ENCODE measurements at places on chromosomes 16 and 17.

- DNase-seq = no peak
Measured at GRCh38 chr16:79286646-79287423, 313.7 kb downstream of the MAF start.

- DNase-seq = no peak
Measured at GRCh38 chr16:86035906-86036305, 136.9 kb downstream of the IRF8 start.

DNA sequence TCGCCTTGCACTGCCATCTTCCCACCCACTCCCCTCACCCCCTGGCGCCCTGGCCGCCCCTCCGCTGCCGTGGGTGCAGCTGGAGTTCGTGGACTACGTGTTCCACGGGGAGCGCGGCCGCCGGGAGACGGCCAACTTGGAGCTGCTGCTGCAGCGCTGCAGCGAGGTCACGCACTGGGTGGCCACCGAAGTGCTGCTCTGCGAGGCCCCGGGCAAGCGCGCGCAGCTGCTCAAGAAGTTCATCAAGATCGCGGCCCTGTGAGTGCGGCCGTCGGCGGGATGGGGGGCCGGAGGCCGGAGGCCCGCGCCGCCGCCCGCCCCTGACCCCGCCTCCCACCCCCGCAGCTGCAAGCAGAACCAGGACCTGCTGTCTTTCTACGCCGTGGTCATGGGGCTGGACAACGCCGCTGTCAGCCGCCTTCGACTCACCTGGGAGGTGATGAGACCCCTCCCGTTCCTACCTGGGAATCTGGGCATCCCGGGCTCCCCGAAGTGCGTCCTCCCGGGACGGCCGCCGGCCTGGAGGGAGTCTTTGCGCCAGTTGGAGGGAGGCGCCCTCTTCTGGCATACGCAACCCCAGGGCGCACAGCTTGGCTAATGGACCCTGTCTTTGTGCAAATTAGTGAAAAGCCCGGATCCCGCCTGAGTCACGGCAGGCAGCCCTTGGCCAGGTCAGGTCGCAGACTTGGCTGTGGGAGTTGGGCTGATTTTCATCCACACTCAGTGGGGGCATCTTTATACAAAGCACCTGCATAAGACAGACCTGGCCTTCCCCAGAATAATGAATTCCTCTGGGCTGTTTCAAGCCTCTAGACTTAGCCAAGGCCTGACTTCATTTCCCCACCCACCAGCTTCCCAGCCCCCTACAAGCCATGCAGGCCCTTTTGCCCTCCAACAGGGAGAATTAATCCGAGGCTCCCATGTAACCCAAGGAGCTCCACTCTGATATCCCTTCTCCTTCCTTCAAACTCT is 14.3 kb downstream of the RAPGEFL1 start:
- peak; percentile 91 for DNase-seq

DNA sequence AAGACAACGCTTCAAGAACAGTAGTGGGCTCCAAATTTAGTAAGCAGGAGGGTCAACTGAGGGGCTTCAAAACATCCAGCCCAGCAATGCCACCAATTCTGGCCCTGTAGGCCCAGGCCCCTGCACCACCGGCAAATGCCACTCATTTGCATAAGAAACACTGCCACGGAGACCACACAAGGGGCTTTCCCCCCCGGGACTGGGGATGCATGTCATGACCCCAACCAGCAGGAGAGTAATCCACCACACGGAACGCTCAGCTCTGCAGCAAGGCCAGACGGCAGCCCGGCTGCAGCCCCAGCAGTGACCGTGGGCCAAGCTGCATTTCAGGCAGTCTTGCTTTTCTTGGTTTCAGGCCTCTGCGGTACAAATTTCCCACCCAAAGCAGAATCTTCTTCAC is 14.1 kb downstream of the TMEM11 start:
- DNase-seq = no peak

GRCh38 chr16:3656491-3657468 is 2.3 kb downstream of the DNASE1 start:
- DNase-seq = no peak

- DNase-seq = no peak
Measured at GRCh38 chr16:88922114-88922825, 54.7 kb downstream of the CBFA2T3 start.

DNA sequence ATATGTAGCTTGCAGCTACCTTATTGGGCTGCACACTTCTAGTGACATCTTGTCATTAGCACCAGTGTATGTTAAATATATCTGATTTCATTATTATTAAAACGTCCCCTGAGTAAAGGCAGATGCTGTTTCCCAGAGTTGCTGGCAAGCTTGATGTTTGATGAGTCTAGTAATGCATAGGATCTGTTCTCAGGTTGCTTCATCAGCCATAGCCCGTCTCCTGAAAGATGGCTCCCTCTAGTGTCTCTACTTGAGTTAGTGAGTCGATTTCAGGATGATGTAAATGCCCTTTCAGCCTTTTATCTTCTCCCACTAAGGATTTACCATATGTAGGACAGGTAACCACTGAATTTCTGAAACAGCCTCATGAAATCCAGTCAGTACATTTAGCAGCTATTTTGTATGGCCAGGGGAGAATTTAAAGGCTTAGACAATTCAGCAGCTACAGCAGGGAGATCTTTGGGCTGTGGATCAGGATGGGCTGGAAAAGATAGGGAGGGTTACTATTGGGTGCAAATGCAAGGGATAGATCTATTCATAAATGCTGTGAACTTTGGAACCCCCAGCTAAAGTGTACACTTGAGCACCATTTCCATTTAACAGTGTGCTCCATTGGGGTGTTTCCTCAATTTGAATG is 376.3 kb downstream of the CNTNAP4 start:
- peak; percentile 73 for DNase-seq

GRCh38 chr16:309476-309875 is 26.5 kb downstream of the PDIA2 start:
- DNase-seq = no peak

- peak; percentile 82 for DNase-seq
Measured at GRCh38 chr16:31529108-31529936, 1.6 kb downstream of the AHSP start.

DNA sequence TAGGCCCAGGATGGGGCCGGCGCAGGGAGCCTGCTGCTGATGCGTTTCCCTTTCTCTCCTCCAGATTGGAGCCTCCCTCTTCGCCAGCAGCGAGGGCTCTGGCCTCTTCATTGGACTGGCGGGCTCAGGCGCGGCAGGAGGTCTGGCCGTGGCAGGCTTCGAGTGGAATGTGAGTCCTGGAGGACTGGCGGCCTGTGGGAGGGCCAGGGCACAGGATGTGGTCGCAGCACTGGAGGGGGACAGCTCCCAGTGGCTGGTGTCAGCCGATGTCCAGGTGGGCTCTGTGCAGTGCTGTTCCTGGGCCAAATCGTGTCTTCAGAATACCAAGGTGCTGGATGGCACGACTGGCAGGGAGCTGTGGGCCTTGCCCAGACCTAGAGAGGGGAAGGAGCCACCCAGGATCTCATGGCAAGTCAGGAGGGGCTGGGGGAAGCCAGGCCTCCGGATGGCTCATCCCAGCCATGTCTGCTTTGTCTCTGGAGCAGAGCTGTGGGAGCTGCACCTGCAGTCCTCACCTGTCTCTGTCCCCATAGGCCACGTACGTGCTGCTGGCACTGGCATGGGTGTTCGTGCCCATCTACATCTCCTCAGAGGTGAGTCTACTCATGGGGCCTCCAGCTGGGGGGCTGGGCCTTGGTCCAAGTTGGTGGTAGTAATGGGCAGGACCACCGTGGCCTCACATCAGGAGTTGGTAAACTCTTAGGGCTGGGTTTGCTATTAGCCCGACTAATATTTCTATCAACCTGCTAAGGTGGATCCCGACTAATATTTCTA is 7.3 kb downstream of the SLC5A10 start:
- DNase-seq = no peak

DNA sequence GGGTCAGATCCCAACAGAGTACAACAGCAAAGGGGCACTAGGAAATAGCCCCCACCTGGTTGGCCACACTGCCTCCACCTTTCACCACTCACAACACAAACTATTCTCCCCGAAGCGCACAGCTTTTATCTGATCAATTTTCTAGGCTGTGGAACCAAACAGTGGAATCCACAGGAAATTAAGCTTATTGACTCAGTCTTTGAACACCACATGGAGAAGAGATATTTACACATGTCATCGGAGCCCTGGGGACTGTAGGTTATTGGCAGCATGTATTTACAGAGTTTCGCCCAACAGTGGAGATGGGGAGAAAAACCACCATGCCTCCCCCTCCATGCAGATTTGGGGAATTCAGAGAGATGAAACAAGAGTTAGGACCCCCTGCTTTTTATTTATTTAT is 154.8 kb downstream of the XYLT1 start:
- DNase-seq = no peak

GRCh38 chr16:66660422-66661209 is 35.9 kb downstream of the CMTM4 start:
- DNase-seq = peak; percentile 91

GRCh38 chr17:76103274-76104139 is at the start of gene EXOC7:
Gene EXOC7, minus strand, starts transcription at chr17:76103787. Its CDS starts 95 bp downstream, at chr17:76103692.
- peak; percentile 98 for DNase-seq

GRCh38 chr16:50900391-50900942 is 158.6 kb downstream of the CYLD start:
- DNase-seq = no peak

- no peak for DNase-seq
Measured at GRCh38 chr17:64443086-64443760, 5.7 kb upstream of the MILR1 start.

DNA sequence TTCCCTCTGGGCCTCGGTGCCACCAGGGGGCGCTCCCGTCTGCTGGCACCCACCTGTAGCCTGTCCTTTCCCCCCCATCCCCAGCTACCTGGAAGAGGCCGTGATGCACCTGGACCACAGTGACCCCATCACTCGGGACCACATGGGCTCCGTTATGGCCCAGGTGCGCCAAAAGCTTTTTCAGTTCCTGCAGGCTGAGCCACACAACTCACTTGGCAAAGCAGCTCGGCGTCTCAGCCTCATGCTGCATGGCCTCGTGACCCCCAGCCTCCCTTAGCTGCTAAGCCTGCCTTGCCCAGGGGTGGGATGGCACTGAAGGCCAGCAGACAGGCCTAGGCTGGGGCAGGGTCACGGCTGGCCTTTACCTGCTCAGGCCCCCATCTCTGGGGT is 818 bp upstream of the NRN1L start:
- peak; percentile 74 for DNase-seq

- no peak for DNase-seq
Measured at GRCh38 chr16:20868890-20869289, 31.3 kb downstream of the DCUN1D3 start.

GRCh38 chr16:947255-947921 is 23.4 kb downstream of the LMF1 start:
- no peak for DNase-seq

DNA sequence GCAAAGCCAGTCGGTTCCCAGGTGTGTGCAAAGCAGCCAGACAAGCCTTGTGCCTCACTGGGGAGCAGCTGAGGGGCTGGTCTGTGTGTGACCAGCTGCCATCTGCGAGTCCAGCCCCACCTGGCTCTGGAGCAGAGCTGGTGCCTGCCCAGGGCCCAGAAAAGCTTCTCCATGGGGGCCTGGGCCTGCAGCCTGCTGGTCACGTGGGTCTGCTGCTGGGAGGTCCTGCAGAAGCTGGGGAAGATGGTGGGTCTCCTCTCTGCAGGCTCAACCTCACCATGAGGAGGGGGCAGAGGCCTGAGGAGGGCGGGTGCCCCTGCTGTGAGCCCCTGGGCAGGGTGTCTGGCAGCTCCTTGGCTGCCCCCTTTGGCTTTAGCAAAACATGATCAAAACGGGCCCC is 71.9 kb downstream of the ENGASE start:
- no peak for DNase-seq

GRCh38 chr17:9290226-9290613 is 268.9 kb downstream of the NTN1 start:
- DNase-seq = no peak

DNA sequence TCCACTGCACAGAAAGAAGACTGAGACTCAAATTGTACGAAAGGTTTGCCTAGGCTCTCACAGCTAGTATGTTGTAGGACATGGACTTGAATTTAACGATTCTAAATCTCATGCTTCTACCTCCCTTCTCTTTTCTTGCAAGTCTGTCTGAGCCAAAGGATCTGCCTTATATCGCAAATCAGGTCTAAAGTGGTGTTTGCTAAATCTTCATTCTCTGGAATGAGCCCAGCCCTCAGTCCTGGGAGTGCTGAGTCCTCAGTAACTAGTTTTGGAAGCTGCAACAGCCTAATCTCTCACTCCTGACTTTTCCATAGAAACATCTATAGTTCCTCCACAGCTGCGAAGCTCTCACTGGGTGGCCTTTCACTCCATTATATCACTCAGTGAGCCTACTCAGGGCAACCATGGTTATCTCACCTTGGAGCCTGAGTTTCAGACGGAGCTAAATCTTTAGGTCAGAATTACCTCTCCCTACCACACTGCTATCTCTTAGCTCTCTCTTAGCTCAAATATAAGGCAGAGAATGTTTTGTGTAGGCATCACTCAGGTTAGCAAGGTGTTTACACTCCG is 575.5 kb upstream of the C16orf82 start:
- no peak for DNase-seq

DNA sequence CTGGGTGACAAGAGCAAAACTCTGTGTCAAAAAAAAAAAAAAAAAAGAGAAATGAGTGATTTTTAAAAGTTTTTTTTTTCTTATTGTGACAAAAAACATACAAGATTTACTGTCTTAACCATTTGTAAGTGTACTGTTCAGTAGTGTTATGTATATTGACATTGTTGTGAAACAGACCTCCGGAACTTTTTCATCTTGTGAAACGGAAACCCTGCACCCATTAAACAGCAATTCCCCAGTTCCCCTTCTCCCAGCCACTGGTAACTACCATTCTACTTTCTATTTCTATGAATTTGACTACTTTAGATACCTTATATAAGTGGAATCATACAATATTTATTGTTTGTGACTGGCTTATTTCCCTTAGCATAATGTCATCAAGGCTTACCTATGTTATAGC is 18.7 kb downstream of the DUS2 start:
- DNase-seq = no peak

GRCh38 chr16:48025359-48025758 is 130.4 kb downstream of the ABCC12 start:
- DNase-seq = no peak

GRCh38 chr16:57072616-57073275 is 19.6 kb upstream of the CPNE2 start:
- DNase-seq = no peak

DNA sequence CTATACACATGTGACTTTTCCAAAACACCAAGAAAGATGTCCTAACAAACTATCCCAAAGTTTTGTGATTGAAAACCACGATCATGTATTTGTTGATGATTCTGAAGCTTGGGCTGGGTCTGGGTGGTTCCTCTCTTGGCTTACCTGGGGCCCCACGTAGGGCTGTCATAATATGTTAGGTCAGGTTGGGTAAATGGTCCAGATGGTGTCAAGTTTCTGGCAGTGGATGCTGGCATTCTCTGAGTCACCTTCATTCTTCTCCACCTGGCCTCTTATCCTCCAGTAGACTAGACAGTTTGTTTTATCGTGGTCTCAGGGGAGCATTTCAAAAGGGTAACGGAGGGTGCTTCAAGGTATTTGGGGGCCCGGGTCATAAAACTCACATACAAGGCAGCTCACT is 39.4 kb downstream of the SYCE1L start:
- DNase-seq = no peak

GRCh38 chr17:17275971-17276370 is 5.1 kb downstream of the COPS3 start:
- no peak for DNase-seq

- DNase-seq = no peak
Measured at GRCh38 chr17:35878361-35878760, 1.8 kb downstream of the CCL5 start.

GRCh38 chr16:73228649-73229048 is 180.7 kb upstream of the ZFHX3 start:
- peak; percentile 63 for DNase-seq
